Muscle of back (tissue), 13 donors: ENCODE measurements at places on chromosomes 11 and 22.

DNA sequence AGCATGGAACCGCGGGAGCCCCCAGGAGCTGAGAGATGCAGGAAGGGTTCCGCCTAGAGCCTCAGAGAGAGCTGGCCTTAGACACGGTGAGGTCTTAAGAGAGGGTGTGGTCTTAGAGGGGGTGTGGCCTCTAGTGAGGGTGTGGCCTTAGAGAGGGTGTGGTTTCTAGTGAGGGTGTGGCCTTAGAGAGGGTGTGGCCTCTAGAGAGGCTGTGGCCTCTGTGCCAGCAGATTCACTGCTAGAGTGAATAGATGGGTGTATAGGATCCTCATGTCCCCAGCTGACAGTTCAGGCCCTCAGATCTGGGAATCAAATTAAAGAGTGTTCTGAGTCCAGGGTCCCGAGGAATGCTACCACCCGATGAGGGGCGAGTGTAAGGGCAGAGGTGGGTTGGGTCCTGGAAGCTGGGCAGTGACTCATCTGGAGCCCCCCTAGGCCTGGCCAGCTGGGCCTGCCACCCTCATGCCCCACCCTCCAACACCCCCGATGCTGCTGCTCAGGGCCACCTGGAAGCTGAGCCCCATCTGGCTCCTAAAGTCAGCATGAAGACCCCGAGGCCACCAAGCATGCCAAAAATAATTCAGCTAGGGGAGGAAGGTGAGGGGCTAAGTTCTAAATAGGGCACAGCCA lies 49.5 kb downstream of the IGF2 start:
- no peak for DNase-seq

DNA sequence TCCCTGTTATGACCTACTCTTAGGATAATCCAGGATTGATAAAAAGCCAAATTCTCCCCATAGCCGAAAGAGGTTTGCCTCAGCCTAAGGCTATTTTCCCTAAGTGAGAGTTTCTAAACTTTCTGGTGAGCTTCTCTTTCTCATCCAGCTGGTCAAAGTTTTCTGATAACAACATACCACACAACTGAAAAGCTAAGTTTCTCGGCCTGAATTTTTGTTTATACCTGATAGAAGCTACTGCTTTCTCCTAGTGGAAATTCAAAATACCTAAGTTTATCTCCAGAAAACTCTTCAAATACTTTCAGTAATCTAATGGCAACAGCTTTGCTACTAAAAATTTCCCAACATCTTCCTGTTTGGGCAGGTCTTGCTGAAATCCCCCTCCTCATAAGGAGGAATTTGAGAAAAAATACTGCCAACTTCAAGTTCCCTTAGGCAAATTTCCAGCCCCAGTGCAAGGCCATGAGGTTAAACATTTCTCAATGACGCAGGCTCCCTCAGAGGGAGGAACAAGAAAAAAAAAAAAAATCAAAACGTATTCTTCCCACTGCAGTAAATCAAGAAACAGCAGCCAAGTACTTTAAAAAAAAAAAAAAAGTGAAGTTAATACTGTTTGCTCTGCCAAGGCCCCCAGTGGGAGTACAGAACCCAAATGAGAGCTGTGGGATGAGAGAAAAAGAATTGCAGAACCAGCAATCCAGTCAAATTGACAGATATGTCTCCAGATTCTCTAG lies 127.0 kb downstream of the MRTFA start:
- DNase-seq: peak; percentile 82

GRCh38 chr11:100574894-100575769 lies 112.0 kb upstream of the ARHGAP42 start:
- DNase-seq: peak; percentile 69

DNA sequence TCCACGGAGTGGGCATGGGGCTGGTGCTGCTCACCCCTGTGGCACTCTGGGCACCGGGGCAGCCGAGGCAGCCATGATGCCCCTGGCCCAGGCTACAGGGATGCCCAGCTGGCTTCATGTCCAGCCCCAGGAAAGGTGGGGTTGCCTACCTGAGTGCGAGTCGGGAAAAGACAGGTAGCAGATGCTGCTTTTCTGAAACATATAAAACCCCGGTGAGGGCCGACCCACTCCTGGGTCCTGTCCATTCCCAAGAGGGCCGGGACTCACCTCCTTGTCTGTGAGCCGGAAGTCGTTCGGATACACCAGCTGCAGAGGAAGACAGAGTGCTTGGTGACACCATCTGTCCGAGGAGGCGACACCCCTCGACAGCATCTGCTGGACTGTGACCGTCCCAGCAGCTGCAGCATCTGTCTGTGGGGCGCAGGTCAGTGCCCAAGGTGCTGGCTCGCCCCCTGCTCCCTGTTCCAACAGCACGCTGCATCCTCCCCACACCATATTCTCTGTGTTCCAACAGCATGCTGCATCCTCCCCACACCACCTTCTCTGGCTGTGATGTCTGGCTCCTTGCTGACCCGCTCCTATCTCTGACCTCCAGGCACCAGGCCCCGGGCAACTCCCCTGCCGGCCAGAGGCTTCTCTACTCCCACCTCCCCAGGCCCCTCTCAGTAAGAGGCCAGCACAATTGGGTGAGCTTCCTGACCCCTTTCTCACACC lies 8.0 kb downstream of the DENND6B start:
- no peak for DNase-seq

GRCh38 chr11:134560566-134561330 lies 148.7 kb upstream of the B3GAT1 start:
- DNase-seq: no peak

GRCh38 chr11:103183981-103184611 lies 74.9 kb downstream of the DYNC2H1 start:
- DNase-seq: no peak

DNA sequence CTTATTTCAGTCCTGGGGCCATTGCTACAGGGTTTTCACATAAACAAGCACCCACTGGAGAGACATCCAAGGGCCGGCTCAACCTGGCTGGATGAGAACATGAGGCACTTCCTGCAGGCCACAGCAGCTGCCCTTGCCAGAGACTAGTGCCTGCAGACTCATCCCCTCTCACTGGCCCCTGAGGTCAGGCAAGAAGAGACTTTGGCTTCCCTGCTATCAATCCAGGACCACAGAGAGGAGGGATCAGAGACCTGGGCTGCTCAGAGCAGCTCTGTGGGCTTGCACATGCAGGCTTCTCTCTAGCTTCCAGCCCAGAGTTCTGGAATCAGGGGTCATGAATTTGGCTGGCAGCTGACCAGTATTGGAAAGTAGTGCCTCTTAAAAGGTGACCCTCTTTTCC lies 79.5 kb downstream of the CABIN1 start:
- DNase-seq: no peak

GRCh38 chr11:77558380-77558779 lies 31.4 kb upstream of the AQP11 start:
- no peak for DNase-seq

DNA sequence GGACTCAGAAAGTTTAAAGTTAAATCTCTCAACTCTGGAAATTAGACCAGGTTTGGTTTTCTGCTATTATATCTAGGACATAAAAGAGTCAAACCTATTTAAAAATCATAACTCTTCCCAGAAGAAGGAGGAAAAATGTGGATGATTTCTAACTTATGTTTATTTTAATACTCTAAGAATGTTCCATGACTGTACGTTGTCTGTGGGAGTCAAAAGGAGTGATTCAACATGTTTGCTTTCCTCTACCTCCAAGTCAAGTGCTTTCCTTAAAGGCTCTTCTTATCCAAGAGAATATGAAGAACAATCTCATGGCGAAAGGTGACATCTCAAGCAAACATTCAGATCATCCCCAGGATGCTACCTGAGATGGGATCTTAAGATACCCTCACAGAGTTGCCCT lies 21.6 kb downstream of the OR51E1 start:
- DNase-seq: no peak

- no peak for DNase-seq
Measured at GRCh38 chr11:10909141-10909883, 51.5 kb upstream of the ZBED5 start.

DNA sequence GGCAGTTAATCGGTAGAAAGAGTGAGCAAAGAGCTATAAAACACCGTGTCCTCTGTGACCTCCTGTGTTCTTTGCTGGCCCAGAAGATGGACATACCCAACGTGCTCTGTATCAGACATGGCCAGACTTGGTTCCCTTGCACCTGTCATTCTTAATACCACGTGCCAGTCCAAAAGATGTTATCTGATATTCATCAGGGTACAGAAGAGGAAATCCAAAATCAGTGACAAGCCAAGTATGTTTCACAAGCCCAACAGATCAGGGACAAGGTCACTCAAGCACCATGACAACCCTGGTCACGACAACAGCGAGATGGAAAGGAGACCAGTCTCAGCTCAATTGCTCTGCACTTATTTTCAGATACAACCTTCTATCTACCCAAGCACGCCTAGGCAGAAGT lies 3.4 kb downstream of the LRP4 start:
- no peak for DNase-seq

GRCh38 chr11:65478388-65479183 lies 20.3 kb upstream of the MALAT1 start:
- DNase-seq: no peak

DNA sequence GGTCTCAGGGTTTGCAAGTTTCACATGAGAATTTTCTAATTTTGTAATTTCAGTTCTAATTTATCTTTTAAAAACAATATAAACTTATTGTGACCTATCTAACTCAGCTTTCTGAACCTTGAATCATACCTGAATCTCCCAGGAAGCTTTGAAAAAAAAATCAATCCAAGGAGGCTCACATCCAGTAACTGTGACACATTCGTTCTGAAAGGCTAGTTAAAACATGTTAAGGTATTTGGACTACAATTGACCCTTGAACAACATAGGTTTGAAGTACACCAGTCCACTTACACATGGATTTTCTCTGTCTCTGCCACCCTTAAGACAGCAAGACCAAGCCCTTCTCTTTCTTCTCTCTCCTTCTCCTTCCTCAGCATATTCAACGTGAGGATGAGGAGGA lies 40.0 kb downstream of the DDI1 start:
- DNase-seq: no peak

DNA sequence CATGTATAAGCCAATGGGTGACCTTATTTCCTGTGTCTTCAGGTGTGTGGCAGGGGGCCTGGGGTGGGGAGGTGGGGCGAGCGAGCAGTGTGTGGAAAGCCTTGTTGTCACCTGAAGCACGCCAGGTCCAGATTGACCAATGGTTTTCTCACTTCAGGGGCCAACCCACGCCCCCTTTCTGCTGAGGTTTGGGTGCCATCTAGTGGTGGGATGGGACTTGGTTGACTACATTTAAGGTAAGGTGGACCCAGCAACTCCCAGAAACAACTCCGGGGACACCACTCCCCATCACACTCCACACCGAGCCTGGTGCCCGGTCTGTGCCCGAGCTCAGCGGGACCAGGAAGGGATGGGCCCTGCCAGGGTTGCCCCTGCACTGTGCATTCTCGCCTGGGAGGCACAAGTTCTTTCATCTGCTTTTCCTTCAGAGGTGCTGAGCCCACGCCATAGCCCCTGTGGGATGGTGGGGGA lies 40.0 kb downstream of the TPCN2 start:
- DNase-seq: peak; percentile 67

DNA sequence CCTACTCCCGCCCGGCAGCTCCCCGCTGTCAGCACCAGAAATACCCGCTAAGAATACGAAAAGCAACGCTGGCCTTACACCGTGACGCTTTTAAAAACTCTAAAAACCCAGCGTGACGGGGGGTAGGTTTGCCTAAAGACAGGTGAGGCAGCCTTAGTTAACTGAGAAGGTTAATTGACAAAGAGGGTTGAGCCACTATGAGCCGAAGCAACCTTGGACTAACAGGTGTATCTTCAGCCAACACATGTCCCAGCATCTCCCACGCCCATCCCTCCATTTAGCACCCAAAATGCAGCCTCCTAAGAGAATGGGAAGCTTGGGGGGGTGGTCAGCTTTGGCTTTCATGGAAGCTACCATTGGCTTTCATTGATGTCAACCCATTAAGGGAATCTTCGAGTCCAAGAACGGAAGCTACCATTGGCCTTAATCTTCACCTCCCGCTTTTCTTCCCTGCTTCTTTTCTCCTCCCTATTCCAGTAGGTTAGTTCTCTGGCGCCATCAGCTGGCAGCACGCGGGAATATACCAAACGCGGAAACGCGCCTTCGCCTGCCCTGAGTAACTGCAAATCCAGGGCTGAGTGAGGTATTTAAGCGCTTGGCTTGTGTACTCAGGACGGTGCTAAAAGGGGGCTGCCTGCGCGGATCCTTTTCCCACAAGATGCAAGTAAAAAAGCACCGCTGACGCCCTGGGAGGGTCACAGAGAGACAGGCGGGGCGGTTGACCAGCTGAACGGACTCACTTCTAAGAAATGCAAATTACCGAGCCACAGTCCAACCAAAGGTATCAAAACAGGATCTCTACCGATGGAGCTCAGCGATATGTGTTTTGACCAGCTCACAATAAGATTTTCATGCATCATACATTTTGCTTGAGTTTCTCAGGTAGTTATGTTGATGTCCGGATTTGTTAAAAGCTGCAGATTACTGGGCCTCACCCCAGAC lies 38.5 kb upstream of the GLYATL1 start:
- peak; percentile 84 for DNase-seq

- no peak for DNase-seq
Measured at GRCh38 chr22:44266796-44267760, 45.7 kb downstream of the SHISAL1 start.

- DNase-seq: no peak
Measured at GRCh38 chr11:45664376-45665205, 831 bp downstream of the CHST1 start.

DNA sequence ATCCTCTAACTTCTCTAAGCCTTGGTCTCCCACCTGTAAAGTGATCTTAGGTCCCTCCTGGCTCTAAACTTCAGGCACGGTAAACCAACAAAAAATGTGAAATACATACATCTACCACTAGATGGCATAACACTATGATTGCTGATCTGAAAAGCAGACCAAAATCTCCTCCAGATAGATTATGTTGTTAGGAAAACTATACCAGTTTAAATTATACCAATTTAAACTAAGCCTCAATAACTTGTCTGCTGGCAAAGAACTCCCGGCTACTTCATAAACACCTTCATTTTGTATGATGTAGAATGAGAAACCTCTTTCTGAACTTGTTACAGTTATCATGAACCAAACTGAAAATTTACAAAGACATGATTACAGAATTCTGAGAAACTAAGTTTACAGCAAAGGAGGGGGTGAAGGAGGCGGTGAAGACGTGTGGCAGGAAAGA lies 85.9 kb downstream of the SBF2 start:
- peak; percentile 34 for DNase-seq

GRCh38 chr11:68303083-68303482 lies 9.3 kb upstream of the LRP5 start:
- DNase-seq: no peak

- no peak for DNase-seq
Measured at GRCh38 chr11:70555078-70555477, 156.7 kb downstream of the CTTN start.

GRCh38 chr11:34149786-34150185 lies 44.4 kb downstream of the NAT10 start:
- DNase-seq: no peak

GRCh38 chr11:45328726-45329125 lies 42.6 kb upstream of the SYT13 start:
- no peak for DNase-seq

GRCh38 chr11:124758355-124759265 lies 3.5 kb downstream of the ESAM start:
- peak; percentile 59 for DNase-seq

GRCh38 chr11:65698205-65698604 lies 13.8 kb upstream of the KAT5 start:
- no peak for DNase-seq
